Pulmonary artery endothelial cell (primary cell): ENCODE measurements at places on chromosomes 16 and 17. TPM values are rescaled to one million over a fixed set of nuclear protein-coding genes. Genes with fewer than 3 reads are reported as not detected.

DNA sequence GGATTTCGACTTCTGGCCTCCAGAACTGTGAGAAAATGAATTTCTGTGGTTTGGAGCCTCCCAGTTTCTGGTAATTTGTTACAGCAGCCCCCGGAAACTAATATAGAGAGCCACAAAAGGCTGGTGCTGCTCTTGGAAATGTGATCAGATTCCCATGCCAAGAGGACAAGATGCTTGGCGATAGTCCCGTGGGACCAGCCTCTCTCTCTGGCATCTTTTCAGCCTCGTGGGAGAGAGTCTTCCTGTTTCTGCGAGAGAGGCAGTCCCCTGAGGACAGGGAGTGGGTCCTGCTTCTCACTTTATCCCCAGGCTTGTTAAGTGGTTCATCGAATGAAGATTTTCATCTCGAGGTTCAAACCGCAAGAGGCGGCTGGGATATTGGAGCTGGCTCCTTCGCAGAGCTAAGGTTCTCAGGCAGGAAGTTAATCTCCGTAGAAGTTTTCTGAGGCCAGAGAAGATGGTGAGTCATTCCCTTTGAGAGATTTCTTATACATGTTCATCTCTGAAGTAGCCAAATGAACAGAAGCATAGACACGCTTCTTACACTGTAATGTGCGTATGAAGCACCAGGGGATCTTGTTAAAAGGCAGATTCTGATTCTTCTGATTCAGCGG lies 211.6 kb upstream of the SDK2 start:
- DNase-seq = no peak

- no peak for DNase-seq
Observed at GRCh38 chr16:82544378-82545160, 82.2 kb upstream of the CDH13 start.

GRCh38 chr17:156094-156621 lies 18.8 kb downstream of the SCGB1C2 start:
- DNase-seq = no peak

The IGFALS gene
- not detected in 2 replicates for total RNA-seq

The PDIA2 gene
- 0.14 and 0.92 TPM in 2 replicates for total RNA-seq

DNA sequence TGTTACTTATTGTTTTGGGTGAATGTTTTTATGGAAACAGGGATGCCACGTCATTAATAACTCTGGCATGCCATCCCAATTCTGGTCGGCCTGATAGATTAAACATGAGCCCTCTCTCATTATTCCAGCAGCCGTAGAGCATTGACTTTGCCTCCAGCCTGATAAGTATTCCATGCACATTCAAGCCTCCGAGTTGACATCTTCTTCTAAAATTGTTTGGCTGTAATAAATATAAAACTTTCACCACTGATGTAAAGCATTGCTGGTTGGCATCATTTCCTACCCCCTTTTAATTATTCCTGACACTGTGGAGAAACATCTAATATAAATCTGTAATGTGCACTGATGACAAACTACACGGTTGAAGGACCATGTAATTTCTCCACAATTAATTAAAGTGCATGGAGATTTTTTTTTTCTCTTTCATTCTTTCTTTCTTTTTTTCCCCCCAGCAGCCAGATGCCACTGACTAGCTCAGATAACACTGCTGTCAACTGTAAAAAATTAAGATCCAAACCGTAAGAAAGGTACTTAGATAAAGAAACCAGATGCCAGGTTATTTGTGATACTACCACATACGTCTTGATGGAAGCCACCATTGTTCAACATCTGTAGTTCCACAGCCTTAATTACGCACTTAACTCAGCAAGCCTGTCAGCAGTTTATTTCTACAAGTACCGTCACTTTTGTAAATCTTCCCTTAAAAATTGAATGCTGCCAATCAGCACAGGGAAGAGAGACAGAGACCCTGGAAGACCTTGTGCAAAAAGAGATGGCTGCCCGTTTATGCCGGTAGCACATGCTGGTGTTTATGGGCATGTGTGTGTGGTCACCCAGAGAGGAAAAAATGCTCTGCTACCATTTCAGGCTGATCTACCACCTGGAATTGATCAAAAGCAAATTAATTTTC lies 237.7 kb downstream of the IRX3 start:
- no peak for DNase-seq

The CA5A gene
- not detected in 2 replicates for total RNA-seq

GRCh38 chr17:81148986-81149533 lies 16.2 kb upstream of the PVALEF start:
- no peak for DNase-seq

GRCh38 chr16:17359788-17360390 lies 110.9 kb downstream of the XYLT1 start:
- DNase-seq = no peak

The PRSS36 gene
- total RNA-seq = 0.40 and 0.49 TPM in 2 replicates

The CDH5 gene
- total RNA-seq = 512 and 580 TPM in 2 replicates

- DNase-seq = no peak
Observed at GRCh38 chr17:78112518-78113471, 15.8 kb downstream of the TMC6 start.

The TMIGD1 gene
- total RNA-seq = not detected in 2 replicates

The ARHGAP44 gene
- total RNA-seq = 0.28 and 0.53 TPM in 2 replicates

DNA sequence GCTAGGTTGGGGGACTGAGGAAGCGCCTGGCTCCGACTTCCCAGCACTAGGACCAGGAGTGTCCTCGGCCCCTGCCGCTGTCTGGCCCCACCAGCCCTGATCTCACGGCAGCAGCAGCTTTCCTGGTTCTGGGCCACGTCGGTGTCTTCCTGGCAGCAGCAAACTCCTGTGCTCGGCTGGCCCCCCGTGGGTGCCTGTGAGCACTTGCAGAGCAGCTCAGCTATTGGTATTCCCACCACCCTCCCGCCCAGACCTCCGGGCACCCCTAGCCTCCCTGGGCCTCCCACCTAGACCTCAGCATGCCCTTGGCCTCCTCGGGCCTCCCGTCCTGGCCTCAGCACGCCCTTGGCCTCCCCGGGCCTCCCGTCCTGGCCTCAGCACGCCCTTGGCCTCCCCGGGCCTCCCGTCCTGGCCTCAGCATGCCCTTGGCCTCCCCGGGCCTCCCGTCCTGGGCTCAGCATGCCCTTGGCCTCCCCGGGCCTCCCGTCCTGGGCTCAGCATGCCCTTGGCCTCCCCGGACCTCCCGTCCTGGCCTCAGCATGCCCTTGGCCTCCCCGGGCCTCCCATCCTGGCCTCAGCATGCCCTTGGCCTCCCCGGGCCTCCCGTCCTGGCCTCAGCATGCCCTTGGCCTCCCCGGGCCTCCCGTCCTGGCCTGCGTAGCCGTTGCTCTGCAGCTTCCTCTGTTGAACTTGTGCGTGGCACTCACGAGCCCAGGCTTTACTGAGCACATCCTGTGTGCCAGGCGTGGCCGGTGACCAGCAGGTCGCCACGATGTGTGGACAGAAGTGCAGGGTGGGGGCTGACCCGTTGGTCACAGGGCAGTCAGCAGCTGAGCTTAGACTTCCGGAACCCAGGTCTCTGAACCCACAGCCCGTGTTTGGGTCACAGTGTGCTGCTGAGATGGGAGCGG lies 51.8 kb upstream of the ACSF3 start:
- DNase-seq = no peak

The PLEKHM1 gene
- 18.8 and 19.4 TPM in 2 replicates for total RNA-seq

- DNase-seq = no peak
Observed at GRCh38 chr16:88628512-88628974, 9.8 kb upstream of the IL17C start.

The APOBR gene
- total RNA-seq = not detected in 2 replicates

DNA sequence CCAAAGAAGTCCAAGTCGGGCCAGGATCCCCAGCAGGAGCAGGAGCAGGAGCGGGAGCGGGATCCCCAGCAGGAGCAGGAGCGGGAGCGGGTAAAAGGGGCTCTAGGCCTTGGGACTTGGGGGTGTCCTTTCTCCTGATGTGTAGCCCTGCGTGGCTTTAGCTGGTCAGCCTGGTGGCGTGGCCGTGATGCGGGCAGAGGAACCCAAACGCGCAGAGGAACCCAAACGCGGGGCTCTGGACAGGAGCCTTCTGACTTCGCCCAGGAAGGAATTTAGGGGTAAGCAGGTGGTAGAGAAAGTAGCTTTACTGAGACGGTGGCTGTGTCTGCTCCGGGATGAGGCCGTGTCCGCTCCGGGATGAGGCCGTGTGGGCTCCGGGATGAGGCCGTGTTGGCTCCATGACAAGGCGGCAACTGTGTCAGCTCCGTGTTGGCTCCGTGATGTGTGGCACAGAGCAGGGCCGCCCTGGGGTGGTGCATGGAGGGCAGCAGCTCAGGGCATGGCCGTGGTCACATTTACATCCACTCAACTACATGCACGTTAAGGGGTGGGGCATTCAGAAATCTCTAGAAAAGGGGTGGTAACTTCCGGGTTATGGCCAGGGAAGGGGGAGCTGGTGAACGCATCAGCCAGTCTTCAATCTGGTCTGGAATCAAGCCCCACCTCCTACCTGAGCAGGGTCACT lies 19.5 kb downstream of the ASPSCR1 start:
- DNase-seq = no peak

The NUFIP2 gene
- 30.3 and 45.9 TPM in 2 replicates for total RNA-seq

The LGALS9B gene
- not detected in 2 replicates for total RNA-seq

DNA sequence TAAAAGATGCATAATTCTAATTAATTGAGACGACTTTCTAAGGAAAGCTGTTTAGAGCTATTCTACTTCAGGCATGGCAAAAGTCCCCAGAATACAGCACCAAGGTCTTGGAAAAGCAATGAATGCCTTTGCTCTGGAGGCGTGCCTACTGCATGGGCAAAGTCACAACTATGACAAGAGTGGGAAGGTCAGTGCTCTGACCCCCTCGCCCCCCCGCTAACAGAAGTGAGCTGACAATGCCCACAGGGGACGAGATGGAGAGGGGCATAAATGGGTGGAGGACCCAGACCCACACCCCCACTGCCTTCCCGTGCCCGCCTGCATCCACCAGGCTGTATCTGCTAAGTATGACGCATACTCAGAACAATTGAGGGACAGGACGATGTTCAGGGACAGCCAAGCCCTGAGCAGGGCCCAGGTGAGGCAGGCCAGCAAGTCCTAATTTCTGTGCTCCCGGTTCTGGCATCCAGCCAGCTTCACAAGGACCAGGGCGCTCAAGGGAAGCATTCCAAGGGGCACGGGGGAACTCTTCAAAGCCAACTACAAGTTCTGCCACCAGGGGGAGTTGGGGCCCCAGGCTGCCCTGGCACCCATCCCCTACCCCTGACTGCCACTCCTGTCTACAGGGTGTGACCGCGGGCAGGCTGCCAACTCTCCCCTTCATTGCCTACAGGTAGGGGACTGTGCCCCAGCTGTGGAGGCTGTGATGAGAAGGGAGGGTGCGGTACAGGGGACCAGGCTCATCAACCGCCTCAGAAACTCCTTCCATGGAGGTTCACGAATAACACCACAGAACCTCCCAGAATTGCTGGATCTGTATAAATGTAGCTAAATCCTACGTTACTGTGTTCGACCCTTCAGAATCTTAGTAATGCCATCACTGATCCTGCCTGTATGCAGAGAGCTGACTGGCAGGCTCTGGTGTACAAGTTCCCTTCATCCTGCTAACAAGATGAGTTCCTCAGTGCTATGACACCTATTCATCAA lies 20.8 kb downstream of the NPRL3 start:
- no peak for DNase-seq

The AANAT gene
- not detected in 2 replicates for total RNA-seq

The METTL2A gene
- total RNA-seq = 23.2 and 26.8 TPM in 2 replicates

DNA sequence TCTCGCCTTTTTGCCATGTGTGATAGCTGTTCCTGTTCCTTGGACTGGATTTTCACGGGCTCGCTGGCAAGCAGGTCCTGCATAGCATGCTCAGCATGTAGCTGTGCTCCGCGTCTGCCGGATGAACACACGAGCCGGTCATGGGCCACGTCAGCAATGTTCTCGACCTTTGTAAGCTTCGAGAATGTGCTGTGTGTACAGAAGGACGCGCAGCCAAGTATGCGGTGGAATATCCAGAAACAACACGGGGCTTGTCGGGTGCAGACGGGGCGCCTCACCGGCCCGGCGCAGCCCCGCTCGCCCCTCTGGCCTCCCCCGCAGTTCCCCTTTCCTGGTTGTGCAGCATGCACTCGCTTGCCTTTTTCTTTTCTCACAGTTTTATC lies 42.2 kb downstream of the RPTOR start:
- no peak for DNase-seq

GRCh38 chr16:87323727-87324410 lies 6.7 kb upstream of the C16orf95 start:
- DNase-seq = no peak

The NAGS gene
- total RNA-seq = 2.2 and 6.8 TPM in 2 replicates

The AARS1 gene
- total RNA-seq = 151 and 159 TPM in 2 replicates

GRCh38 chr17:55521186-55521585 lies 9.9 kb upstream of the SMIM36 start:
- no peak for DNase-seq

GRCh38 chr16:47966325-47966724 lies 189.5 kb downstream of the ABCC12 start:
- no peak for DNase-seq

- DNase-seq = peak; percentile 22
Observed at GRCh38 chr16:85821390-85822135, 22.1 kb downstream of the COX4I1 start.

- no peak for DNase-seq
Observed at GRCh38 chr17:62627904-62628633, 599 bp downstream of the MRC2 start.

The NPIPA1 gene
- 15.1 and 25.6 TPM in 2 replicates for total RNA-seq

DNA sequence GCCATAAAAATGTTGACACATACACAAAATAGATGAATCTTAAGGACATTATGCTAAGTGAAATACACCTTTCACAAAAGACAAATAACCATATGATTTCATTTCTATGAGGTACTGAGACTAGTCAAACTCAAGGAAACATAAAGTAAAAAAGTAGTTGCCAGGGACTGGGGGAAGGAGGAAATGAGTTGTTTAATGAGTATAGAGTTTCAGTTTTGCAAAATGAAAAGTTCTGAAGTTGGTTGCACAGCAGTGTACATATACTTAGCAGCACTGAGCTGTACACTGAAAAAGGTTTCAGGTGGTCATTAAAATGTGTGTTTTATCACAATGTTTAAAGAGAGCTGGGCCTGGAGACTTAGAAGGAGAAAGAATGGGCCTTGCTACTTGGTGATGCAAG lies 4.7 kb upstream of the SLC13A2 start:
- DNase-seq = no peak

DNA sequence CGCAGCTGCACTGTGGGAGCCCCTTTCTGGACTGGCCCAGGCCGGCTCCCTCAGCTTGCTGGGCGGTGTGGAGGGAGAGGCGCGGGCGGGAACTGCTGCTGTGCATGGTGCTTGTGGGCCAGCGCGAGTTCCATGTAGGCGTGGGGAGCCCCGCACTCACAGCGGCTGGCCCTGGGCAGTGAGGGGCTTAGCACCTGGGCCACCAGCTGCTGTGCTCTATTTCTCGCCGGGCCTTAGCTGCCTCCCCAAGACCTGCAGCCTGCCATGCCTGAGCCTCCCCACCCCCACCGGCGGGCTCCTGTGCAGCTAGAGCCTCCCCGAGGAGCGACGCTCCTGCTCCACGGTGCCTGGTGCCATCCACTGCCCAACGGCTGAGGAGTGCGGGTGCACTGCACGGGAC lies 1.7 kb downstream of the MTHFSD start:
- no peak for DNase-seq

The HBZ gene
- total RNA-seq = not detected in 2 replicates

- DNase-seq = no peak
Observed at GRCh38 chr16:1014771-1015495, 33.4 kb downstream of the SOX8 start.

DNA sequence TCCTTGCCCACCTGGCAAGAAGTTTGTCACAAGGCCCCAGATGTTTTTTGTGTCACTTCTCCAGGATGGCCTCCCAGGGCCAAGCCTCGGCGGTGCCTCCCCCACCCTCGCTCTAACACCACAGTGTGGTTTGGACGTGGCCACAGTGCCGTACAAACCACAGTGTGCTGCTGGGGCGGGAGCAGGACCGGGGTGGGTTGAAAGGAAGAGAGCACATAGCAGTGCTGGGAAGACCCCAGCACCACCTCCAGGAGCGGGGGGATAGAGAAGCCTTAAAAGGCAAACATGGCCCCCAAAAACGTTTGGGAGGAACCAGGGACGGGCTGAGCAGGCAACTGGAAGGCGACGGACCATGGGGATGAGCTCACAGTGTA lies 5.0 kb upstream of the BCL6B start:
- DNase-seq = no peak

The C16orf74 gene
- 32.4 and 40.8 TPM in 2 replicates for total RNA-seq
